ENCODE measurements at places on chromosomes 1 and 21. TPM values are rescaled to one million over a fixed set of nuclear protein-coding genes. Genes with fewer than 3 reads are reported as not detected.

Gene TMEM200B
- total RNA-seq = 18.2 TPM

Gene FCMR
- total RNA-seq = 3.3 TPM

Gene SPRR5
- not detected for total RNA-seq

Gene CD5L
- 1.0 TPM for total RNA-seq

Gene RYR2
- 31.3 TPM for total RNA-seq

Gene RGS1
- 26.8 TPM for total RNA-seq

GRCh38 chr1:119226913-119227312 lies 86.5 kb upstream of the WARS2 start:
- no peak for DNase-seq

GRCh38 chr1:192343344-192343743 lies 26.6 kb downstream of the RGS21 start:
- DNase-seq = no peak

- DNase-seq = peak; percentile 86
Observed at GRCh38 chr21:32021319-32021994, 148.6 kb downstream of the HUNK start.

- no peak for DNase-seq
Observed at GRCh38 chr1:41286486-41286885, 44.4 kb upstream of the SCMH1 start.

GRCh38 chr21:39072468-39072867 lies 110.8 kb downstream of the PSMG1 start:
- DNase-seq = no peak

GRCh38 chr1:162081316-162081715 lies 11.8 kb downstream of the NOS1AP start:
- peak; percentile 51 for DNase-seq

- no peak for DNase-seq
Observed at GRCh38 chr1:15923241-15923640, 52.7 kb downstream of the ZBTB17 start.

Data from aorta (tissue), 5 donors.